MM.1S (cell line): ENCODE measurements at places on chromosomes 2 and 18.

DNA sequence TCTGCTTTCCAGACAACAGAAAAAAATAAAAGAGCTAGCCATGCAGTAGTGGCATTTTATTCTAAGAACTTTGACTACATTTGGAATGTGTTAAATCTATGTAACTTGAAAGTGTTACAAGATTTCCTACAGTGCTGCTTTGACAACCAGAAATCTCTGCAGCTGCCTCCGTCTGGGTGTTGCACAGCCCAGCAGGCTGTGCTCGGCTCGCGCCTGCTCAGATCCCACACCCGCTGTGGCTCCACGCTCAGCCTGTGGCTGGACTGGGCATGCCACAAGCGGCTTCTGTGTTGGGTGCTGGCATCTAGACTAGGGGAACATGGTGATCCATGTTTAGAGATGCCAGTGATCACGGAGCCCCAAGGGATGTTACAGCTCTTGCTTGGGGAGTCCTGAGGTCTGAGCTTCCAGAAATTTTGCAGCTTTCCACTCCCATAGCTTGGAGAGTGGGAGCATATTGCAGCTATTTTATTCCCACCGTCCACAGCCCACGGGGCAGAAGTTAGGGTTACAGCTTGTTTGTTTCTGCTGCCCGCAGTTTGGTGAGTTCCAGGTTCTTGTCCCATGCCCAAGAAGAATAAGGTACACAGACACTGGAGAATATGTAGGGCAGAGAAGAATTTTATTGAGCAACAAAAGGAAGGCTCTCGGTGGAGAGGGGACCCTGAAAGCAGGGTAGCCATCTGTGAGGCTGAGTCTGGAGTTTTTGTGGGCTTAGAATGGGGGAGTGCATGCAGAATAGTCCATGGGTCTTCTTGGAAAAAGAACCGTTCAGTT is 44.1 kb downstream of the FAM171B start:
- no peak for DNase-seq

DNA sequence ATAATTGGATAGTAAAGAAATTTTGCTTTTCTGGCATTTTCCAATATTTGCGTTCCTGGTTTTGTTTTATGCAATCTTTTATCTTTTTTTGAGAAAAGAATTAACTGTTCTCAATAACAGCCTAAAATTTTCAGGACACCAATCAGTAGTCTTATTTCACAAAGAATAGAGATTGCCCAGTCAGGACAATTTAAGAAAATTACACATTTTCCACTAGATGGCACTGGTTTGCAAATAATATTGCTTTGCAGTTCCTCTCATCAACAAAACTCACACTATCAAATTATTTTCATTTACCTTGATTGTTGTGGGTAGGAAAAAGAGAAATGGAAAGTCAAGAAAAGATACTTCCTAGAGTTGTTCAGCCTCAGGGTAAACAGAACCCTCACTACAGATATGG is 2.4 kb upstream of the RBM45 start:
- peak; percentile 63 for DNase-seq

- no peak for DNase-seq
Observed at GRCh38 chr2:26487192-26487591, 9.3 kb upstream of the OTOF start.

DNA sequence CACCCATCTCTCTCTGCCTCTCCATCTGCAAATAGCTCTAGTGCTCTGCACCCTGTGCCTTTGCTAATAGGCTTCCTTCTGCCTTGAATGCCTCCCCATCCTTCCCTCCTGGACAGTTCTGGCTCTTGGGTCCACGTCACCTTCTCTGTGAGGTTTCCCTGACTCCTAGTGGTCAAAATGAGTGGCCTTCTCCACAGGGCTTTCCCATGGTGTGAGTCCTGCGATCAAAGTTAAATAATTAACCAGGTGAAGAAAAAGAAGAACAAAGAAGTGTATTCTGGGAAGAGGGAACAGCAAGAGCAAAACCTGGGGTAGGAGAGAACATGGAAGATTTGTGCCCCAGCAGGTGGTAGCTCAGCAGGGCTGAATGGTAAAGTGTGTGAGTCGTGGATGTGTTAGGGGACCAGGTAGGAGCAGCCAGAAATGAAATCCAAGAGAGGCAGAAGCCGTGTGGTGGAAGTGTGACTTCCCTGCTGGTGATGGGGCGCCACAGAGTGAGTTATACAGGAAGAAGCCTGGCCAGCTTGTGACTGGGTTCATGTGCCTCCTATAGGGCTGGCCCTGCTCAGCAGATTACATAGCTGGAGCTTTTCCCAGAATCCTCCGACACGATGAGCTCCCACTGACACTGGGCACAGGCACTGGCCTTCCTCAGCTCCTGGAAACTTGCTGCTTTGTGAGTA is 93.8 kb upstream of the LDAH start:
- DNase-seq, result no peak

GRCh38 chr2:164896226-164896625 is 54.6 kb upstream of the COBLL1 start:
- DNase-seq, result no peak
